ENCODE measurements at places on chromosomes 3 and 15.

- DNase-seq, result no peak
Measured at GRCh38 chr3:189937302-189938127, 183.2 kb downstream of the P3H2 start.

DNA sequence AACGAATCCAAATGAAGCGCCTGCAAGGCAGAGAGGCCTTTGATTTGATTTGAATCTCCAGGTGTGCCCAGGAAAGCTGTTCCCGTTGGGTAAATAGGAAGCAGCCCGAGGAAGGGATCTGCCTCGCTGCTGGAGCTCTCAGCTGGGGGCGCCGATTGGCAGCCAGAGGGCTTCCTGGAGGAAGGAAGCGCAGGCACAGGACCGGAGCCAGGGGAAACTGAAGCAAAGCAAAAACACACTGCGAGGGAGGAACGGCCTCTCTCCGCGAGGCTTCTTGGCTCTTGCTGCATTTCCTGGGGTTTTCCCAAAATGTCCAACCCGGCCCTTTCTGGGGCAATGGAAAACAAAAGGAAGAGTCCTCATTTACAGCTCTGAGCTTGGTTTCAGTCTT, 80.3 kb downstream of the TMEM266 start:
- DNase-seq, result no peak

DNA sequence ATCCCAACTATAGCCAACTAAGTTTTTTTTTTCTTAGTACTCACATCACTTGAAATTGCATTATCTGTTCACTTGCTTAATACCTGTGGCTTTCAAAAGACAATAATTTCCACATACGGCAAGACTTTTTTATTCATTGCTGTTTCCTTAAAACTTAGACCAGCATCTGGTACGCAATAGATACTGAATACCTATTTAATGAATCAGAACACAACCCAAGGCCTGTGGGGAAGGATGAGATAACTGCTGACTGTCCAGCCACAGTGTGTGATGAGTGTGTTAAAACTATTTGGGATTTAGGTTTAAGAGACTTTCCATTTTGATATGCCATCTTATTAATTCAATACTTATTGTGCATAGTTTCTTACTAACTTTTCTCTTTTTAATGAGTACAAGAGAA, 988.7 kb downstream of the NTRK3 start:
- DNase-seq, result no peak

- DNase-seq, result no peak
Measured at GRCh38 chr15:99344639-99345038, 93.4 kb downstream of the LRRC28 start.

DNA sequence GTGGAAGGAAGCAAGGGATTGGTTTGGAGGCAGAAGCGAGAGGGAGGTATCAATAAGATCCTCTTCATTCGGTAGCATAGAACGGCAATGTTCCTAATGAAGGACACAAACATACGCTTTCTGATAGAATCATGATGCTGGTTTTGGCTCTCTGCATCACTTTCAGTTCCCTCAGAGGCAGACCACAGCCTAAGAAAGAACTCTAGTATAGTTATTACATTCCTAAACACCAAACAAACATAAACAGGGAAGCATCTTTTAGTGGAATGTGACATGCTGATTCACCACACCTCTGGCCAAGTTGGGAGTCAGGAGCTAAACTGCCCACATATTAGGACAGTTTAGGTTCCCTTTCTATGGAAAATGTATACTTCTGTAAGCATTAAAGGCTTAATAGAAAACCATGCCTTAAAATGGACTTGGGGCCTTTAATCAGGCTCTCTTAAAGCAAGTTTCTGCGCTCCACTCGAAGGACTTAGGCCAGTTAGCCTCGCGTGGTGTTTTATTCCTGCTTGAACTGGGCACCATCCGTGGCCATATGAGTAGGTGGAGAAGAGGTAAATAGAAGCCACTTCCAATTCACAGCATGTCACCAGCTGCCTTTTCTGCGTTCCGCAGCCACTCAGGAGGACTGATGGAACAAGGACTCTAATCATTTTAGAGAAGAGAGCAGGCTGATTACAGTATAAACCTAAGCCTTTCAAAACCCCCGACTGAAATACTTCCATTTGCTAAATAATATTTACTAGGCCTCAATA, 53.7 kb downstream of the CD47 start:
- DNase-seq, result no peak

DNA sequence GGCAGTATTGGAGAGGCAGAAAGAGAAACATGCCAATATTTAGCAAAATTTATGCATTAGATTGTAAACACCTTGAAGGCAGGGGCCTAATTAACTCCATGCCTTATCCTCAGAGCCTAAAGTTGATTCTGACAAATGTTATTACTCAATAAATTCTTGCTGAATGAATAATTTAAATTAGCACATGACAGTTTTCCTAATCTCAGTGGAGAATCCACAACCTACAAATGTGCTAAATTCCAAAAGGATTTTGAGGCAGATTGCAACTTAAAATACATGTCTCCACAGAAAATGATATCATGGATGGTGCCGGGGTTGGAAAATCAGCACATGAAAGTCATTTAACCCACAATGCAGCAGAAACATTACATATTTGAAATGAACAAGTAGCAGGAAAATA, 41.1 kb upstream of the NANOGP8 start:
- DNase-seq, result no peak
